ENCODE measurements at places on chromosomes 13 and 19. TPM values are rescaled to one million over a fixed set of nuclear protein-coding genes. Genes with fewer than 3 reads are reported as not detected.

DNA sequence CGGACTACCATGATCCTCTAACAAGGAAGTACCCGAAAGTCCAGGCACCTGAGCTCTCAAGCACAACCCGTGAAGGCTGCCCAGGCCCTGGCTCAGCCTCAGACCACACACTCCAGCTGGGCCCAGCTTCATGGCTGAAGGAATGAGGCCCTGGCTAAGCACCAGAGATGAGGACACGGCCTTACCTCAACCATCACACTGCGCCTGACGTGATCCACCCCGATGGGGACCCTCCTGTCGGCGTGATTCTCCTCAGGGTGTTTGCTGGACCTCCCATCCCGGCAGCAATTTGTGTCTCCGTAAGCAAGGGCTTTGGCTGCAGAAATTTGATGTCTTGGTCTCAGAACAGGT is 56.5 kb downstream of the F2RL3 start:
- DNase-seq = no peak

DNA sequence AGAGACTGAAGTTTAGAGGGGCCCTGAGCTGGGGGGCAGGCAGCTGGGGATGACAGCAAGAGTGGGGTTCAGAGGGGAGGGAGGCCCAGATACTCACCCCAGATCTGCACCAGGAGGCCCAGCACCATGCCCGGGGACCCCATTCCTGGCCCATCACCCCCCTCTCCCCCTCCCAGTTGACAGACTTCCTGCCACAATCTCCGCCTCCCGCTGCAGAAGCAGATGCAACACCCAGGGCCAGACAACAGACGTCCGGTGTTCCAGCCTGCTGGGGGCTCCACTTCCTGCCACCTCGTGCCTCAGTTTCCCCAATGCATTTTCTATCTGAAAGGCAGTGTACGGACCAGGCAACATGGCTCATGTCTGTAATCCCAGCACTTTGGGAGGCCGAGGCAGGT is at the start of gene TMIGD2:
TMIGD2 (minus strand) TSS at position 147 of the 398 bp plus-strand sequence; CDS start at position 143, 4 bp downstream.
- DNase-seq = no peak

DNA sequence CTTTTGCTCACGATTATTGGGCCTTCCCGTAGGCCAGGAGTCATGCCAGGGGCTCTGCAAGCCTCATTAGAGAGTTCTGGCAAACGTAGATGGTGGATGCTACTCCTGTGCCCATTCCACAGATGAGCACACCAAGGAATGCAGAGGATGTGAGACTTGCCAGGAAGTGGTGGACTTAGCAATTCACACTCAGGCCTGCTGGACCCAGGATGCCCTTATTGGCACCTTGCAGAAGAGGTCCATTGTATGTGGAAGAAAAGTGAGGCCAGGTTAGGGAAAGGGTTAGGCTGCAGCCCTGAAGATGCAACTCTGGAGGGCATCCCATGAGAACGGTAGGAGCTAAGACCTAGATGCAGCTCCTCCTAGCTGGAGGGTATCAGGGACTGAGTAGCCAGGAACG is 5.9 kb downstream of the UNC13A start:
- no peak for DNase-seq

- DNase-seq = no peak
These were observed 497.8 kb downstream of the FOXO1 start for GRCh38 chr13:40168425-40169166.

Gene CBY2
- total RNA-seq = not detected

GRCh38 chr13:44142540-44142867 is 231.1 kb upstream of the SERP2 start:
- peak; percentile 20 for DNase-seq

- DNase-seq = peak; percentile 98
These were observed at the start of gene ZNF471 for GRCh38 chr19:56507446-56508289. TSS of gene ZNF471 (plus strand) at chr19:56507855. CDS start at chr19:56511572, 3,717 bp downstream.

DNA sequence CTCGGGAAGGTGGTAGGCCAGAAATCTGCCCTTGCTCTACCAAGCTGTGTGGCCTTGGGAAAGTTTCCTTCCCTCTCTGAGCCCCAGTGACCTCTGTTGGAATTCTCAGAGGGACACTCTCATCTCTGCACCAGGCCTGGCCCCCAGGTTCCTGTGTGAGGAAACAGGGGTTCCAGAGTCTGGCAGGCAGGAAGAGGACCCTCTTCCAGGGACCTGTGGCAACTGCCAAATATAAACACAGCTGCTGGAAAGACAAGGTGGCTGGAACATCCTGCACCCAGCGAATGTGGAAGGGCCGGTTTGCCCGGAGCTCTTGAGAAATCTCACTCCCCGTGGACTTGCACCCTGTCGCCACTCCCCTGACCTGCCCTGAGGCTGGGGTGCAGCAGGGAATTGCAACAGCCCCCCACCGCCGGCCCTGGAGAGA is 52.8 kb downstream of the GADD45B start:
- no peak for DNase-seq

Gene MEIOSIN
- total RNA-seq = 0.06 TPM

DNA sequence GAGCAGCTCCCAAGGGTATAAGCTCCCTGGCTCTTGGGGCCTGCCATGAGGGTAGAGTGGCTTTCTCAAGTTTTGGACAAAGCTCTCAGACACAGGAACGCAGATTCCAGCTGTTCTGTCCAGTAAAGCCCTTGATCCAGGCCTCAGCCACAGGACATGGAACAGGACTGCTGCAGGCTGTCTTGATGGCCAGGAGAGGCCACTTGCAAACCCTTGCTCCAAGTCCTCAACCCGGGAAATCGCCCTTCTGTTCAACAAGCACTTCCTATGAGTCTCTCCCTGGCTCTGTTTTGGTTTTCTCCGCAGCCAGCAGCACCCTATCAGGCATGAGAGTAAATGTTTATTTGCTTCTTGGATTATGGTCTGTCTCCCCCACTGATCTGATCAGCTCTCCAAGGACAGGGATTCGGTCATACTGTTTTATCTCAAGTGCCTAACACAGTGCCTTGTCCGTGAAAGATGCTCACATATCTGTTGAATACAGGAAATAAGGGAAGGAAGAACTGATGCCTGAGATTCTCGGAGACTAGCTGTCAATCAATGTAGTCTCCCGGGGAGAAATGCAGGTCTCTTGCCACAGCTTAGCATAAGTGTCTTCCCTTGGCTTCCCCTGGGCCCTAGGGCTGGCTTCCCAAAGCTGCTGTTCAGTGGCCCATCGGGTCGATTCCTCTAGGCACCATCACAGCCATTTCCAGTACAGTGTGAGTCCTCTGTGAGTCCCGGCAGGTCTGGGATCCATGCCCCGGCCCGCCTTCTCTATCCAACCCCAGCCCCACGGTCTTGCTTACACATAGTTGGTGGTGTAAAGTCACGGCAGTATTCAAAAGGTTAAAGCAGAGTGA is 90.8 kb downstream of the TSHZ3 start:
- peak; percentile 34 for DNase-seq

Gene KLF5
- 4.7 TPM for total RNA-seq

DNA sequence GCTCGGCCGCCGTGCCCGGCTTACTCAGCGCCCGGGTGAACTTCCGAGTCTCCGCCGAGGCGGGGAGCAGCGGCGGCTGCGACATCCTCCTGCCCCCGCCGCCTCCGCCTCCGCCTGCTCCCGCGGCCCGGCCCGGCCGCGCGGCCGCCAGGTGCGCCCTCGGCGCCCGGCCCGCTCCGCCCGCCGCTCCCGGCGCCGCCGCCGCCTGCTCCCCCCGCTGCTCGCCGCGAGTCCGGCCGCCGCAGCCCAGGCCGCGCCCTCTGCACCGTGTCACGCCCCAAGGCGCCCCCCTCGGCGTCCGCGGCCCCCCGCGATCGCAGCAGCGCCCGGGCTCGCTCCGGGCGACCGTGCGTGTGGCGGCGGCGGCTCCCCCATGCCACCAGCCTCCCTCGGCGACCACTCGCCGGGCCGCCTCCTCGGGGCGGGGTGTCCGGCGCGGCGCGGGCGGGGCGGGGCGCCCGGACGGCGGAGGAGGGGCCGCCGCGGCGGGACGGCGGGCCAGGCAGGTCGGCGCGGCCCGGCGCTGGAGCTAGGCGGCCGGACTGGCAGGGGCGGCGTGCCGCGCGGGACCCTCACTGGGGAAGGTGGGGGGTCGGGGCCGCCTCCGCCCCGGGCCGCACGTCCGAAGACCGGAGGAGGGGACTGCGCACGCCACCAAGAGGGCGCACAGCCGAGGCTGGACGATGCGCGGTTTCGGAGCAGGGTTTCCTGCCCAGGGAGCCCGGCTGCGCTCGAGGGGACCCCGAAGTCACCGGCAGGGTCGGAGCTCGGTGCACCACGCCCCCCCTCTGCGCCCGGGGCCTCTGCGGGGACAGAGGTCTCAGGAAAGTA is 108.6 kb upstream of the DOCK9 start:
- peak; percentile 69 for DNase-seq

Gene NTF4
- not detected for total RNA-seq

DNA sequence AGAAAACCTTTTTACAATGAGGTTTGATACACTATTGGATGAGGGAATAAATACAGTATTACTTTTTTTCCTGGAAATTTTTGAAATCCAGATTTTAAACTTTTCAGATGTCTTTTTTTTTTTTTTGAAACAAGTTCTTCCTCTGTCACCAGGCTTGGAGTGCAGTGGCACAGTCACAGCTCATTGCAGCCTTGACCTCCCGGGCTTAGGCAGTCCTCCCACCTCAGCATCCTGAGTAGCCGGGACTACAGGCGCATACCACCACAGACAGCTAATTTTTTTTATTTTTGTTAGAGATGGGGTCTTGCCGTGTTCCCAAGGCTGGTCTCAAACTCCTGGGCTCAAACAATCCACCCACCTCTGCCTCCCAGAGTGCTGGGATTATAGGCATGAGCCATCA is 96.8 kb downstream of the RNF17 start:
- no peak for DNase-seq

Gene GGN
- total RNA-seq = not detected

GRCh38 chr13:27650312-27650711 is 28.6 kb downstream of the POLR1D start:
- no peak for DNase-seq

DNA sequence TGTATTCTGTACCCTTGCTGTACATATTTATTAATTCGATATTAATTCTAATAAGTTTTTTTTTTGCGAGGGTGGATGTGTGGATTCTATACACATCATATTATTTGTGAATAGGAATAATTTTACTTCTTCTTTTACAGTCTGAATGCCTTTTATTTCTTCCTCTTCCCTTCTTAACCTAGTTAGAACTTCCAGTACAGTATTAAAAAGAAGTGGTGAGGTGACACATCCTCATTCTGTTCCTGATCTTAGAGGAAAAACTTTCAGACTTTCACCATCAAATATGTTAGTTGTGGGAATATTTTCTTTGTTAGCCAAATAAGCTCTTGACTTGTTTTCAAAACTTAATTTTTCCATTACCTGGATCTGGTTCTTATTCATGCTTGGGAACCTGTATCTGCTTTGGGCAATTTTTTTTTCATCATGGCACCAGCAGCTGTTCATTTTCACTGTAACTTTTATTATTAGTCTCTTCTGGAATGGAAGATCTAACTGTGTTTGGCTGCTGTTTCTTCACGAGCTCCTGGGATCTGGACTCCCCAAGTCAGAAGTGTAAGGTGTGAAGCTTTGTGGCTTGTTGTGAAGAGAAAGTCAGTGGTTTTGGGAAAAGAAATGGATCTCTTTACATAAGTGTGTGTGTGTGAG is 33.1 kb downstream of the RGCC start:
- no peak for DNase-seq

GRCh38 chr13:26855921-26856320 is 95.3 kb upstream of the GPR12 start:
- DNase-seq = no peak

- peak; percentile 13 for DNase-seq
These were observed 249.1 kb downstream of the GPC5 start for GRCh38 chr13:91647361-91647990.

GRCh38 chr13:30565658-30566057 is 52.1 kb upstream of the USPL1 start:
- no peak for DNase-seq

Gene GPR183
- total RNA-seq = 4.5 TPM

Gene DCLK1
- 1.2 TPM for total RNA-seq

Gene ZIM2
- 2.1 TPM for total RNA-seq

- DNase-seq = no peak
These were observed 17.5 kb downstream of the ATCAY start for GRCh38 chr19:3897936-3898335.

- DNase-seq = no peak
These were observed 2.1 kb downstream of the DAPK3 start for GRCh38 chr19:3968556-3969434.

- DNase-seq = no peak
These were observed 430 bp downstream of the MAP4K1 start for GRCh38 chr19:38617283-38617763.

GRCh38 chr19:55500368-55500952 is 12.2 kb downstream of the SSC5D start:
- no peak for DNase-seq

DNA sequence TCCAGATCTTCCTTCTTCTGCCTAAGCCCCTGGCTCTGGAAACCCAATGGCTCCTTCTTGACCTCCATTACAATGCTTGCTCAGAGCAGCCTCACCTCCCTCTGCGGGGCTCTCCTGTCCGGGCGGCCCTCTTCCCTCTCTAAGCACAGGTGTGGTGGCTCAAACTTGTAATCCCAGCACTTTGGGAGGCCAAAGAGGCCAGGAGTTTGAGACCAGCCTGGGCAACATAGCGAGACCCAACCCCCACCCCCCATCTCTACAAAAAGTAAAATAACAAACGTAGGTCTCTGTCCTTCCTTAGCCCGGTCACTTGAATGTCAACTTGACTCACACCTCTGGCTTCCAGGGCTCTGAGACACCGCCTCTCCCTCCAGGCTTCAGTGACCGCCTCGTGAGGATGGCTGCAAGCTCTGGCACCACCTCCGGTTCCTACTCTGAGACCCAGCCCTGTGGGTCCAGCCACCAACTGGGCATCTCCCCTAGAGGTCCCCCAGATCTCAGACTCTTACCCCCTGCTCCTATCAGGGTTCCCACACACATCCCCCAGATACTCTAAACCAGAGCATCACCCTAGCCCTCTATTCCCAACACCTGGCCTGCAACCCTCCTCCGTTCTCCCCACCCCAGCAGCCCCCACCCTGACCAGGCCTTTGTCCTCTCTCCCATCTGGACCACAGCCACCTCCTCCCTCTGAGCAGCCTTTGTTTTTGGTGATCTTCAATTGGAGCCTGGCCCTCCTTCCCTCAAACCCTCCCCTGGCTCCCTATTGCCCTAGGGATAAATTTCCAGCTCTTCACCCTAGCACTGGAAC is 4.7 kb upstream of the TLE2 start:
- no peak for DNase-seq

Gene NCAN
- total RNA-seq = not detected

DNA sequence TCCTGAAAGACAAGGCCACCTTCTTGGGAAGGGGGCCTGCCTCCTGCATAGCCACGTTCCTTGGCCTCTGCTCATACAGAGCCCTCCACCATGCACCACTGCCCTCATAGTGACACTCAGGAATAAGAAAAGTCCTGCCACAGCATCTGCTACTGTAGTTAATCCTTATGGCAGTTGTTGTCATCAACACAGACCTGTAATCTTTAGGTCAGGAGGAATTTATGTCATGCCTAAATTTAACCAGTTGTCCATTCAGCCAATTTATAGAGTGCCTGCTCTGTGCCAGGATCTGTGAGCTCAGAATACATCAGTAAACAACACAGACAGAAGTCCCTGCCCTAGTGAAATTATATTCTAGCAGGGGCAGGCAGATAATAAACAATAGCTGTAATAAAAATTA is 44.4 kb downstream of the FAM124A start:
- DNase-seq = no peak

Gene TTYH1
- 1.6 TPM for total RNA-seq

- DNase-seq = peak; percentile 79
These were observed 709 bp downstream of the DPP9 start for GRCh38 chr19:4722671-4723594.

GRCh38 chr19:788686-788982 is 8.6 kb upstream of the PTBP1 start:
- no peak for DNase-seq

Gene F7
- not detected for total RNA-seq

Gene ATP4A
- total RNA-seq = 2.2 TPM

GRCh38 chr13:110377178-110377825 is 70.2 kb downstream of the COL4A2 start:
- no peak for DNase-seq

- peak; percentile 84 for DNase-seq
These were observed 9.7 kb upstream of the ILF3 start for GRCh38 chr19:10644260-10645007.
